ENCODE measurements at places on chromosomes 1 and 21. TPM values are rescaled to one million over a fixed set of nuclear protein-coding genes. Genes with fewer than 3 reads are reported as not detected.

Gene CFHR4
- not detected for polyA plus RNA-seq

Gene LEFTY1
- polyA plus RNA-seq, result 57.6 TPM

Gene OR10K1
- not detected for polyA plus RNA-seq

Gene IARS2
- polyA plus RNA-seq, result 7.6 TPM

Gene NLRP3
- polyA plus RNA-seq, result 0.38 TPM

Gene TDRKH
- 4.2 TPM for polyA plus RNA-seq

Gene SLC35F3
- 7.1 TPM for polyA plus RNA-seq

Gene NR1I3
- 0.15 TPM for polyA plus RNA-seq

Gene KRTAP10-6
- polyA plus RNA-seq, result not detected

Gene ZNF593OS
- polyA plus RNA-seq, result 0.35 TPM

Gene GIPC2
- 6.3 TPM for polyA plus RNA-seq

Gene TTC24
- polyA plus RNA-seq, result not detected
